Muscle of back (tissue), 13 donors: ENCODE measurements at places on chromosomes 2 and 18.
A peak's percentile ranks its signal among the peaks of the same experiment; 100 is the strongest.

DNA sequence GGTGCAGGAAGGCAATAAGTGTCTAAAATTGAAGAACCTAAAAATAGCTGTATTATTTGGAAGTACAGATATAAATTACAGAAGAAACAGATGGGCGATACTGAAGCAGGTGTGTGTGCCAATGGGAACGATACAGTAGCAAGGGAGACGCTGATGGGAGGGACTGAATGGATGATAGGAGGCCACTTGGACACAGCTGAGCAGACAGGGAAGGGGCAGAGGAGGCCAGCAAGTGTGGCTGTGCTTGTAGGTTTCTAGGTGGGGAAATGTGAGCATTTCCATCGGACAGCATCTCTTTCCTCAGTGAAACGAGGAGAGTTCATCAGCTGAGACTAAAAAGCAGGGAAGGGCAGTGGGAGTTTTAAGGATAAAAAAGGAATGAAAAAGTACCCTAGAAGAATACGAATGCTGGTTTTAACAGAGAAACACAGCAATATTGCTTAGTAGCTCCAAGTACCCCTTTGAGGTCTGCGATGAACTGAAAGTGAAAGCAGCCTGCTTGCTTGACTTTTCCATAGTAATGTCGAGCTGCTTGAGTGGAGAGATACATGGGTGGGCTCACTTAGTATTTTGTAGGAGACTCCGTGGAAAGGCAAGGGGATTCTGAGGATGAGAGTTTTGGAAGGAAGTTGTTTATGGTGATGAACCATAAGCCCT lies 91.7 kb upstream of the EPC2 start:
- no peak for DNase-seq

GRCh38 chr2:80007777-80008503 lies 296.6 kb downstream of the LRRTM1 start:
- no peak for DNase-seq

GRCh38 chr2:226429476-226429875 lies 370.1 kb downstream of the IRS1 start:
- no peak for DNase-seq

- no peak for DNase-seq
Observed at GRCh38 chr2:201872591-201872990, 66.3 kb downstream of the CDK15 start.

DNA sequence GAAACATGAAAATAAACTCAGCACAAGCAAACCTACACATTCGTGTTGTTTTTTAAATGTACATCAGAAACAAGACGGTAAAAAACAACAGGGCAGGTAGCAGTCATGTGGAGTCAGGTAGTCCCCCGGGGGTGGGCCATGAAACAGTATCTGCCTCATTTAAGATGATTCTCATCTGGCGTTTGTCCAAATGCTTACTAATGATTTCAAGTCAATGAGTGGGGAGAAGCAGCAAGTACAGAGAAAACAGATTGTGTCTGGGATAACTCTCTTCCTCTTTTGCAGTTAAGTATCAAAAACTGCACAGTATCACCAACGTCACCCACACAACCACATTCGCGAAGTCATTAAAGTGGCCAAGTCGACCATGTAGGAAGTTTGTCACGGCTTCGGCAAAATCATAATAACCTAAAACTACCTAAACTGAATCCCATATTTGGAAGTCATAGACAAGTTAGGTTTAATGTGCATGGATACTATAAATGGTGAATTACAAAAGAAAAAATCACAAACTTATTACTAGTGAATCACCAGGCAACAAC lies 1.3 kb downstream of the LAPTM4A start:
- DNase-seq = peak; percentile 70

DNA sequence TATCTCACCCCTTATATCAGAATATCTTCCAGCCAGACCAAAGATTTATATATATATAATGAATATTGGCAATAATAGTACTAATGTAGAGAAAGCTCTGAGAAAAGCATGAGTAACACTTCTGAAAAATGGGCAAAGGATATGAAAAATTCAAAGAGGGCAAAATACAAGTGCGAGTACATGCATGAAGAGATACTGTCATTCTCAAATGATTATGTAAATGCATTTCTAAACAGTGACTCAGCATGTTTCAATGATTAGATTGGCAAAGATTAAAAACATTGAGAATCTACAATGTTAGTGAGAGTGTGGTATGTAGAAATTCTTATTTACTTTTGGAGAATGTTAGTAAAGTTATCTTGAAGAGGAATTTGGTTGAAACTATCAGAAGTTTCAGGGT lies 118.3 kb upstream of the NEDD4L start:
- DNase-seq = no peak

GRCh38 chr2:52289741-52290140 lies 1257.8 kb upstream of the NRXN1 start:
- DNase-seq = no peak

DNA sequence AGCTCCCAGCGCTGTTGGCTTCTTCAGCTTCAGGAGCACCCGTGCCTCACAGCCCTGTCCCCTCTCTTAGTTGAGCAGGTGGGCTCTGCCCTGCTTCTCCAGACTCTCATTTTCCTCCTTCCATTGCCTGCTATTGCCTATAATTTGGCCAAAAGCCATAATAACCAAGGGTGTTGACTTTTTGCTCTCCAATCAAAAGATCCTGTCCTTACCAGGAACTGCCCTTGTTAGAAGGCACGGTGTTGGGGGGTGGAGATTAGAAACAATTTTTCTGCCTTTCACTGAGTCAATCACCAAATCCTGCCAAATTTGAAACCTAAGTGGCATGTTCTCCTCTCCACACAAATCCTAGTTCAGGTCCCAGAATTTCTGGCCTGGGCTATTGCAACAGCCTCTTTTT lies 16.7 kb upstream of the PDIA6 start:
- no peak for DNase-seq

- no peak for DNase-seq
Observed at GRCh38 chr2:110780461-110780860, 48.1 kb downstream of the ACOXL start.

GRCh38 chr2:41847744-41848441 lies 199.9 kb upstream of the PKDCC start:
- DNase-seq = no peak

DNA sequence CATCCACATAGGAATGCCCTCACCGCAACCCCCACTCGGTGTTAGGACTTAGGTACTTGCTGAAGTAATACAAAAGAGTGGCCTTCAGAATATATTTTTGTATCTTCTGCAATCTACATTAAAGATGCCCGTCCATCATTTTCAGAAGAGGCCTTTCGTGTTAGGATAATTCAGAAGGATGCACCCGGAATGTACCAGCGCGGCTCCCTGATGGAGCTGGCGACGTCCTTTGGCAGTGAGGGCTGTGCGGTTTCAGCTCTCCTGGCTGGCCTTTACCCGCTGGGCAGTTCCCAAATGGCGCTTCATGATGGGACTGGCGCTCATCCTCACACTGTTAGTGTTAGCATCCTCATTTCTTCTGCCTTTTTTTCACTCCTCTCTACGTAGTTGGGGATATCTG lies 15.3 kb downstream of the TWIST2 start:
- DNase-seq = no peak

GRCh38 chr18:65631766-65632165 lies 119.0 kb upstream of the CDH7 start:
- DNase-seq = no peak

- DNase-seq = peak; percentile 51
Observed at GRCh38 chr2:179049546-179050311, at the start of gene CCDC141. Gene CCDC141, minus strand, starts transcription at chr2:179050137. Its CDS starts 196 bp downstream, at chr2:179049941.

- DNase-seq = no peak
Observed at GRCh38 chr18:73880387-73880786, 267.2 kb downstream of the FBXO15 start.

DNA sequence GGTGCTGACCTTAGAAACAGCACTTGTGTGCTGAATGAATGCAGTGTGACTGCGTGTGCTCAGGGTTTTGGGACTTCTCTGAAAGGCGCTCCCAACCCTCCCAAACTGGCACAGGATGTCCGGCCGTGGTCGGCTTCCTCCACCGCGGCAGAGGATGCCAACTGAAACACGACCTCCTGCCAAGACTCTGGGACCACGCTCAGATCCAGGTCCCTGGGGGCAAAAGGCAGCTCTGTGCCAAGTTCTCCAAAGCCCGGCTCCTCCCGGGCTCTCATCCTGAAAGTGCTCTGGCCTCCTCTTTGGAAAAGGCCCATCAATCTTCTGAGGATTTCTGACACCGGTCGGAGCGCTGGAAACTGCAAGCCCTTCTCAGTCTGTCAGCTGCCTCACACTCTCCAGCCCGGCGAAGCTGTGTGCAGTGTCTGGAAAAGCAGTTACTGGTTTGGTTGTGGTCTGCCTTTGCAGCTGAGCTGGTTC lies 32.3 kb upstream of the ZBTB7C start:
- DNase-seq = peak; percentile 91

DNA sequence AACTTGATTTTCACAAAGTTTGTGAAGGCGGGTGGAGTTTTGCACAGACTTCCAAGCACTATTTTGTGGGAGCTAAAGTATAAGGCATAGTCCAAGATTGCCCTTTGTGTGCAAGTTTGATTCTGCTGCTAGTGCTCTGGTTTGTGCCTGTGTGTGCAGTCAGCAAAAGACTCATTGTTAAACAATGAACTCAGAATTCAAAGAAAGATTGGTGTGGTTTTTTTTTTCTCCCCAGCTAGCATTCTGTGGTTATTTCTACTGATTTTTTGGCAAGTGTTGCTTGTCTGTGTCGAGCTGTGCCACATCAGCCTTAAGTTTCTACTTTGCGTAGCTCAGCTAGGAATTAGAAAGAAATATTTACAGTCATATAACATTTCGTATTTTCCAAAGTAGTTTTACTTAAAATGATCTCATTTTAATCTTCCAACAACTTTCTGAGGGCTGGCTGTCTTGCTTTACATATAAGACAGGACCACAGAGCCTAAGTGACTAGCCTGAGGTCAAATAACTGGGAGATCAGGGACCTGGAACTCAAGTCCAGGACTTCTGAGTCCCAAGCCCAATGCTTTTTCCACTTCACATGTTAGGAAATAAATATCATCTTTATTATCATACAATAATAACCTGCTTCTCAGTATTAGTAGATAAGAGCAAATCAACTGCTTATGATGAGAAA lies 69.8 kb downstream of the BABAM2 start:
- peak; percentile 91 for DNase-seq

DNA sequence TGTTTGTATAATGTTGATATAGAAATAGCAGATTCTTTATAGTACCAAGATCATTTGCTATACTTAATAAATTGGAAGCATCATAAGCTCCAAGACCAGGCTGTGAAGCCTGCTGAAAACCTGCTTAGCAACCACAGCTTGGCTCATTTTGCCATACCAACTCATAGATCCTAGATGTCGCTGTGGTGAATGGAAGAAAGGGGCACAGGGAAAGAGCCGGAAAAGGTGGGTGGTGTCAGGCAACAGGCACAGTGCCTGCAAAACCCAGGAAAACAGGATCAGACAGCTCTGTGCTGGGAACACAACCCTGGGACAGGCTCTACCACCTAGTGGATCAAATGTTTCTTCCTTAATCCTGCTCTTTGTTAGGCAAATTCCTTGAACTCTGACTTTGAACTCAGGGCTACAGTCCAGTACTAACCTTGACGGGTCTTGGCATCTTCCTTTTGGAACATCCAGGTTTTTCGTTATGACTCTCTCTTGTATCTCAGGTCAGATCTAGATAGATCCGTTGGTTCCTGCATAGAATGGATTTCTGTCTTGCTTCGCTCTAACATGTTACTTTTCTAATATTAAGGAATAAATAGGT lies 31.6 kb downstream of the TWSG1 start:
- peak; percentile 28 for DNase-seq

- DNase-seq = no peak
Observed at GRCh38 chr2:104844807-104845551, 8.9 kb upstream of the POU3F3 start.

DNA sequence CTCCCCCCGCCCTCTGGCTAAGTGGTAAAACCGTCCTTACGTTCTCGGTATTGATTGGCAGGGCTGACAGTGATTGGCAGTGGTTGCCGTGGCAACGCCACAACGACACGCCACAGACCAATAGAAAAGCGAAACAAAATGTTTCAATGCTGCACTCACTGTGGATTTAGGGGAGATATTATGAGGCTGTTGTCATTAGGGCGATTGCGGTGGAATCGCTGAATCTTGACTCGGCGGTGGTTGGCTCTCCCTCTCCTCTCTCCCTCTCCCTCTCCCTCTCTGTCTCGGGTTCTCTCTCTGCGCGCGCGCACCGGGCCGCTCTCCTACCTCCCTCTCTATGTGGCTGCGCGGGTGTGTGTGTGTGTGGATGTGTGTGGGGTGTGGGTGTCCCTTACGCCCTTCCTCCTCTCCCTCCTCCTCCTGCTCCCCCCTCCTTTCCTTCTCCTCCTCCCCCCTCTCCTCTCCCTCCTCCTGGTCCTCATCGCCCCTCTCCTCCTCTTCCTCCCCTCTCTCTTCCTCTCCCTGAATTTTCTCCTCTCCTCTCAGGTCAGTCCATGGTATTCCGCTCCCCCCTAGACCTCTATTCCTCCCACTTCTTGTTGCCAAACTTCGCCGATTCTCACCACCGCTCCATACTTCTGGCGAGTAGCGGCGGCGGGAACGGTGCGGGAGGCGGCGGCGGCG lies at the start of gene SIX3:
TSS of gene SIX3 (plus strand) at position 152 of the 684 bp plus-strand sequence. CDS start at position 555, 403 bp downstream.
- no peak for DNase-seq

DNA sequence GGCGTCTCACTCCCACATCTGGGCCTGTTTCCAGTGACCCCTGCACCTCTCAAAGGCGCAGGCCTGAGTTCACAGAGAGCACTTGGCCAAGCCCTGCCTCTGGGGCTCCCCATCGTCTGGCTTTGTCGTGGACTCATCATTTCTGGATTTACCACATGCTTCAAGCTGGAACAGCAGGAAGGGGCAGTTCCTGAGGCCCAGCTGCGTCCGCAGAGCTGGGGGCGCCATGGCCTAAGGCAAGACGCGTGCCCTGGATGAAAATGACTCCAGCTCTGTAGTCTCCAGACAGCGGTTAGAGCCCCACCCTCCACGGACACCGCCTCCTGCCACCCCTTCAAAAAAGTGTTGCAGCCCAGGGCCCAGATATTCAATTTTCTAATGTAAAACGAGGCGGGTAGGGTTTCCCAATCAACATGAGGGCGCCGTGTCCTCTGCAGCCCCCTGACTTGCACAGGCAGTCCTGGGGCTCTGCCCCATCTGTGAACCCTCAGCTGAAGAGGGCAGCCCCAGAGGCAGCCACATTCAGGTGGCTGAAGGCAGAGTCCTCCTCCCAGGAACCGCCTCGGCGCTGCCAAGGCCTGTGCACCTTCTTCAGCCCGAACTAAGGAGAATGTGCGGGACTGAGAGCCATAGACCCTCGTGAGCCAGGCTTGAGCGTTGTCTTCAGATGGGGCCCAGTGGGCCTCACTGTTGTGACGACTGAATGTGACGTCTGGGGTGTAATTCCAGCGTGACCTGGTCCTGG lies 85.5 kb downstream of the NFATC1 start:
- no peak for DNase-seq
